Stimulated activated CD8-positive, alpha-beta memory T cell treated with anti-CD3 and anti-CD28 coated beads, Interleukin-7, amount 100 ng/mL, for 4 hours (primary cell): ENCODE measurements at places on chromosomes 2 and 18.

GRCh38 chr18:62033756-62034155, 140.9 kb upstream of the RNF152 start:
- no peak for DNase-seq

GRCh38 chr2:47069628-47070154, 85.4 kb downstream of the STPG4 start:
- DNase-seq, result no peak

- no peak for DNase-seq
These were observed 103.4 kb upstream of the NPAS2 start for GRCh38 chr2:100716581-100716980.

- DNase-seq, result no peak
These were observed 5.0 kb downstream of the HRH4 start for GRCh38 chr18:24465486-24465885.

DNA sequence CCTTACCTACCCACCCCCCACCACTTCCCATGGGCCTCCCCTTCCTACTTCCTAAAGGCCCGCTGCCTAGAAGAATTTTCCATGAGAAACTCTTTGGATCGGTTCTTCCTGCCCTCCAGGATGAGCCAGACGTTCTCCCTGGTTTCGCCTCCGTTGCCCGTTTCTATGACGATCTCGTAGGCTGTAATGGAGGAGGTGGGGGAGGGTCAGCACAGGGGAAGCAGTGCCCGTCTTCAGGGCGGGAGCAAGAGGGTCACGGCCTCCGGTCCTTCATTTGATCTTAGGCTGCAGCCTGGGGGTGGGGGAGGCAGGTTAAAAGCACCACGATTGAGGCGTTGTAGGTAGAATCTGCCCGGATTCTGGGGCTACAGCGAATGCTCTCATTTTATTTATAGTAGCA, 172.0 kb downstream of the LOXHD1 start:
- no peak for DNase-seq

DNA sequence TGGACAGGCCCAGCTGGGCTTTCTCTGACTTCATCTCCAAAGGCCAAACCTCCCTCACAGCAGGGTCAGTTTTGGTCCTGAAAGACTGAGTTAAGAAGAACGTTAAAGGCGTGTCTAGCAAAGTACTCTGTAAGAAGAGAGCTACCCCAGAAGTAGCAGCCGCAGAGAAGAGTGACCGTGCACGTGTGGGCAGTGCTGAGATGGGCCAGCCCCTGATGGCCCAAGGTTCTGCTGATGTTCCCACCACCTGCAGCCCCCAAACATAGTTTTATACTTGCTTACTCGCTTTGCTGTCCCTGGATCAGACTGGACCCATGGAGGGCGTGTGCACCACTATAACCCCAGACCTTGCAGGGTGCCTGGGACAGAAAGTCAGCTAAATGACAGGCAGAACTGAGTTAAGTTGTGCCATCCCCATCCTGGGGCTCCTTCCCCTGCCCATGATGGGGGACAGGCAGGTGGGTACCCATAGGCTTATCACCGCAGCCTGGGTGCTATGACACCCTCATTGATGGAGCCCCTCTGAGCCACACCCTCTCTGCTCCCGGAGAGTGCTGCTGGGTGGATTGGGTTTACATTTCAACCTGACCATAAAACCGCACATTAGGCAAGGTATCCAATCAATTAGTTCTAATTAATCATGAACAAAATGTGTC, 367.3 kb upstream of the HS6ST1 start:
- DNase-seq, result no peak

- DNase-seq, result no peak
These were observed 102.2 kb downstream of the PIEZO2 start for GRCh38 chr18:11047156-11047555.

GRCh38 chr2:68832233-68832869, 38.8 kb downstream of the BMP10 start:
- peak; percentile 60 for DNase-seq

- DNase-seq, result no peak
These were observed 74.6 kb downstream of the CLHC1 start for GRCh38 chr2:55157474-55157884.

- DNase-seq, result no peak
These were observed 14.8 kb upstream of the CLASP1 start for GRCh38 chr2:121664086-121664485.

DNA sequence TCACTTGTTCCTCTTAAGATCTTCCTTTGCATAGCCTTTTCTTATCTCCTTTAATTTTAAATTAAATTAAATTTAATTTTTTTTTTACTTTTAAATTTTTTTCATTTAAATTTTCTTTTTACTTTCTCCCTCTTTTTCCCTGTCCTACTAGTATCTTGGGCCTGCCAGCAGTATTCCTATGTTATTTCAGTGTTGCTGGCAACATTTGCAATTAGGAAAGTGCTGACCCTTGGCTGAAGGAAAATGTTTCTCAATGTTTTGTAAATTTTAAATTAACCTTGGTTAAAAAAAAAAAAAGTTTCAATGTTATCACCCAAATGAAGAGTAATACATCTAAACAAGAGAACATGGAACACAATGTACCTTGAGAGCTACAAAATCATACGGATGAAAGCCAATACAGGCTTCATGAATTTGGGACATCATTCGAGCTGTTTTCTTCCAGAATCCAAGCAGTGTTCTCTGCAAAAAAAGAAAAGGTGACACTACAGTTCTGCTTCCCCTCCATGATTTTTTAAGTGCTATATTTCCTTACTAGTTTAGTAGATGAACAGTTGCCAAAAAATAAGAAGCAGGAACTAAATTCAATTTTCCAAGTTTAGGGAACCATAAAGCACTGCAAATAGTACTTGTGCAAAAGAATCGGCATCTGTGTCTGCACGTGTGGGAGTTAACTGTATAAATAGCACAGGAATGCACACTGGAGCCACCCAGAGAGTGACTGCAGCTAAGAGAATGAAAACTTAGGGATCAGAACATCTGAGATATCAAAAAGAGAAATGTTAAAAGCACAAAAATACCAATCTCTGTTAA, 55.8 kb downstream of the ICA1L start:
- no peak for DNase-seq

- DNase-seq, result no peak
These were observed 61.5 kb downstream of the MBP start for GRCh38 chr18:77071061-77071460.

DNA sequence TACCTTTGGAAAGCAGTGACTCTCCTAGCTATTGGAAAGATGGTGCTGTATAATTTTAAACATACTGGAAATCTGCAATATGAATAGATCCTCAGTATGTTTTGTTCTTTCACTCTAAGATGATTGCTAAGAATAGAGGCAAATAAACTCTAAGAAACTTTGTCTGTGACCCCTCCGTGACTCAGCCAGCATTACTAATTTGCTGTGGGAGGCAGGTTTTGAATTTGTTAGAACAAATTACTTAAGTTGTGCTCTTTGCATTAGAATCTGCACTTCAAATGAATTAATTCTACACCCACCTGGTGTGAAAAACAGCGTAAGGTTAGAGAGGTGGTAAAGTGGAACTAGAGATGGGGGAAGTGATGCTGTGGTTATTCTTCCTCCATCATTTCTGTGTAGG, 142.2 kb downstream of the RAPGEF4 start:
- no peak for DNase-seq

DNA sequence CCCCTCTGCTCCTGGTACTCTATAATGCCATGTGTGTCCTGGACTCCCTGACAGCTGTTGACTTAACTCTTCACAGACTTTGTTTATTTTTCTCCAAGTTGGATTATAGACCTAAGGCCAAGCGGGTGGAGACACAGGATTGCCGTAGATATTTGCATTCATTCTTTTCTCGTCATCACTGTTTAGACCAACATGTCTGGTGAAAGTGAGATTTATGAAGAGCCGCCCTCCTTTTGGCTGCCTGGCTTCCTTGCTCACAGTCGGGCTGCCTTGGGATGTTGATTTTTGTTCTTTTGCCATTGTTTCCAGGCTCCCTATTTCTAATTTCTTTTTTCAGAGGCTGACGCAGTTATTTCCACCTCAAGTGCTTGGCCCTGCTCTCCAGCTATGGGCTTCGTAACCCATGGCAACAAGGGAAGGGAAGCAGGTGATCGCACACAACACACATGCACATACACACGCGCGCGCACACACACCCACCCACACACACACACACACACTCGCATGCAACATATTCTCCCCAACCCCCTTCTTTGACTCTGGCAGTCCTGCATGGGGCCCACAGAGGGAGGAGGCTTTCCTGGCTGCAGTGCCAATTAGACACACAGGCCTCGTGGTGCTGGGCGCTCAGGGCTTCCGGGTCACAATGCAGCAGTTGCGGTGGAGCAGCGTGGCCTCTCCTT, 296.5 kb downstream of the MTX2 start:
- no peak for DNase-seq

GRCh38 chr2:127479866-127480743, 46.2 kb downstream of the IWS1 start:
- no peak for DNase-seq

DNA sequence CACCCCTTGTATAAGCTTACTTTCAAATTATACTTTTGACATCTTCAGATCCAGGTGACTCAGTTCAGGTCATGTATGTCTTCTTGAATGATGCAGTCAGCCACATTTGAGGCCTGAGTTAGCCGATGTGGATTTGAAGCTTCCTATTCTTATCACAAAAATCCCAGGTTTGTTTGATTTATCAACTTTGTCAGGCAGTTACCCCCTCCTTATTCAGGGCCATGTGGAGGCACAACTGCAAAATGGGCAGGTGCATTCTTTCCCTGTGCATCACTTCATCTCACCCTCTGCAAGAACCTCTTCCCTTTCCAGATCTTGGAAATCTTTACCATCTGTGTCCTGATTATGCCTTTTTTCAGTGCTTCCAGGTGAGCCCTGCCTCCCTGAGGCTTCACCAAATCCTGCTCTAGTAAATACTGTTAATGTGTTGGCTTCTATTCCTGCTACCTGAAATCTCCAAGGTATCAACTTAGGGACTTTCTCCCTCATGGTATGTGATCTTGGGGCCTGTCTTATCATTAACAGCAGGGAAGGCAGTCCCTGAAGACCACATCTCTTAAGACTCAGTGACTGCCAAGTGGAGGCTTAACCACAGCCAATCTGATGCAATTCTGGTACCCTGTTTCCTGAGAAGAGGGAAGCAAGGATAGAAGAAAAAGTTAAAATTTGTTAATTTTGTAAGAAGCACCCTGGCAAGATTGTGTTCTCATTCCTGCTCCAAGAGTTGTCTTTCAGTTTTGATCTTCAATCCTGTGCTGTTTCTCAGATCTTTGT, 9.4 kb upstream of the ARHGAP28 start:
- DNase-seq, result no peak

GRCh38 chr2:36502081-36502480, 95.9 kb downstream of the FEZ2 start:
- DNase-seq, result no peak

DNA sequence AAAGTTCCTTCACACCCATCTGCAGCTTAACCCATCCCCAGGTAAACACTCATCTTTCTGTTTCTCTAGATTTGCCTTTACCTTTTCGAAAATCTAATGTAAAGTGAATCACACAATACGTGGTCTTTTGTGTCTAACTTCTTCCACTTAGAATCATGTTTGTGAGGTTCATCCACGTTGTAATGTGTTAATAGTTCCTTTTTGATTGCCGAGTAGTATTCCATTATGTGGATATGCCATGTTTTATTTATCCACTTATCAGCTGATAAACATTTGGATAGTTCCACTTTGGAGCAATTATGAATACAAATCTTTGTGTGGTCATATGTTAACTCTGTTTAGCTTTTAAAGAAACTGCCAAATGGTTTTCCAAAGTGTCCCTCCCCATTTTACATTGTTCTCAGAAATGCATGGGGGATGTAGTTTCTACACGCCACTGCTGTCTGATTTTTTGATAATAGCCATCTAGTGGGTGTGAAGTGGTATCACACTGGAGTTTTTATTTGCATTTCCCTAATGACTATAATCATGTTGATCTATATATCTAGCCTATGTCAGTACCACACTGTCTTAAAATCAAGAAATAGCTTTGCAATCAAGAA, 22.3 kb downstream of the PECR start:
- no peak for DNase-seq

GRCh38 chr2:156896294-156896693, 361.2 kb upstream of the GALNT5 start:
- DNase-seq, result no peak

DNA sequence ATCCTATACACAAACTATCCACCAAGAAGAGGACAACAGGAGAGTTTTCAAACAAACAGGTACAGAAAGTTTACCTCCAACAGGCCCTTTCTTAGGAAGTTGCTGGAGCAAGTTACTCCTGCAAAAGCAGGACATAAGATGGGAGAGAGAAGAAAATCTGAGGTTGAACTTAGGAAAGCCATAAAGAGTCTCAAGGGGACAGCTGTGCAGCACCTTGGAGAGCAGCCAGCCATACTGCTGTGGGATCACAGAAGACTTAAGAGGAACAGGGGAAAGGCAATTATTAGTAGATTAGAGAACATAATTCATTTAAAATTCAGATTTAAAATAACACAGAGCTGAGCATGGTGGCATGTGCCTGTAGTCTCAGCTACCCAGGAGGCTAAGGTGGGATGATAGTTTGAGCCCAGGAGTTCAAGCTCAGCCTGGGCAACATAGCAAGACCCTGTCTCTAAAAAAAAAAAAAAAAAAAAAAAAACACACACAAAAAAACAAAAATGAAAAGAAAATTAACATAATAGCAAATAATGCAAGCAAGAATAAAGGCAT, 148.1 kb upstream of the SIX3 start:
- DNase-seq, result no peak

- no peak for DNase-seq
These were observed 274.1 kb downstream of the AFF3 start for GRCh38 chr2:99868260-99868659.

DNA sequence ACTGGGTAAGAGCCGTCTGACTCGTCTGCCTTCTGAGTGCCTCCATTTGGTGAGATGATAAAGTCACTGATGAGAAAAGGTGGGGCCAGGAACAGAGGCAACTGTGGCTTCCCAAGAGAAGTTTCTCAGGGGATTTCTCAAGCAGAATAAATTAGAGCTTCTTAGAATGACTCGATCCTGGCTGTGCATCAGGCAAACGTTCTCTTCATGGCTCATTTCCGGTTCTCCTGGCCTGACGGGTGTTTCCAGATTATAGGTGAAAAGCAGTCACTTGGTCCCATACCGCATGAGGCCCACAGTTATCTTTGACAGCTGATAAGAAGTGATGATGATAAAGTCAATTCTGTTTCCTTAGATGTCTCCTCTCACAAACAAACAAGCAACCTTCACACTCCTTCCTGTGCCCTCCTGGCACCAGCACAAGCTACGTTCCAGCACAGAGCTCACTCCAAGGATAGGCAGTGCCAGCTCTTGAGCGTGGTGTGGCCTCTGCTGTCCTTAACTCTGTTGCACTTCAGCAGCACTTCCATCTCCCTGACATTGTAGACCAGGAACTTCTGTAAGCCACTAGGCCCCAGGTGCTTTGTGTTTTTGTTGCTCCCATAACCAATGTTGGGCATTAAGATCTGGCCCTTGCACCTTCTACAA, 37.8 kb upstream of the KCNF1 start:
- no peak for DNase-seq

DNA sequence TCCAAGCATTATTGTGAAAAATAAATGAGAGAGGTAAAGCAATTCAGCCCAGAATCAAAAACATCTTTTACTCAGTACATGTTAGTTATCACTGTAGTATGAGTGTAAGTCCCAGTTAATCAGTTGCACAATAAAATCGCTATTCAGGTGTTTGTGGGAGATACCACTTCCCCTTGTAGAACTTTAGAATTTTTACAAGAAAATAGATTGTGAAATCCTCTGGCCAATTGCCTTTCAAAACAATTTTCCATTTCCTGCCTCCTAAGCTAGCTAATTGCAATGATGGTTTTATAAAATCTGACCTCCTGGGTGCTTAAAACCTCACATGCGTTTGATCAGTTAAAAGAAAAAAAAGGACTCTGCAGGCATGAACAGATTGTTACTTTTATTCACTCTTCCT, 332.5 kb downstream of the PID1 start:
- DNase-seq, result no peak

- no peak for DNase-seq
These were observed 17.7 kb downstream of the KLF7 start for GRCh38 chr2:207148020-207148419.
